ENCODE measurements at places on chromosomes 5 and 9. TPM values are rescaled to one million over a fixed set of nuclear protein-coding genes. Genes with fewer than 3 reads are reported as not detected.

The IL4 gene
- not detected for total RNA-seq

The ENTREP1 gene
- 16.3 TPM for total RNA-seq

The OR1B1 gene
- total RNA-seq = not detected

The FBN2 gene
- 215 TPM for total RNA-seq

DNA sequence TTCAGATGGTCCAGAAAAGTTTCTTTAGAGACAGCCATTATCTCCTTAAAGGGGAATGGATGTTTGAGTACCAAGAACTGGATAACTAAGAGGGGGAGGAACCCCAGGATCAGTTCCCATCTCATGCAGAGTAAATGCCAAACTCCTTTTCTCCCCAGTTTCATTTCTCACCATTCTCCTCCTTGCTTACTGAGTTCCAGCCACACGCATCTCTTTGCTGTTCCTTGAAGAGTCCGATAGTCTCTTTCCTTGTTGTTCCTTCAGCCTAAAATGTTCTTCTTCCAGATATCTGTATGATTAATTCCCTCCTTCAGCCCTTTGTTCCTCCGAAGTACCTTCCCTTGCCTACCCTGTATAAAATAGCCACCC lies 30.0 kb downstream of the KDM4C start:
- no peak for DNase-seq

DNA sequence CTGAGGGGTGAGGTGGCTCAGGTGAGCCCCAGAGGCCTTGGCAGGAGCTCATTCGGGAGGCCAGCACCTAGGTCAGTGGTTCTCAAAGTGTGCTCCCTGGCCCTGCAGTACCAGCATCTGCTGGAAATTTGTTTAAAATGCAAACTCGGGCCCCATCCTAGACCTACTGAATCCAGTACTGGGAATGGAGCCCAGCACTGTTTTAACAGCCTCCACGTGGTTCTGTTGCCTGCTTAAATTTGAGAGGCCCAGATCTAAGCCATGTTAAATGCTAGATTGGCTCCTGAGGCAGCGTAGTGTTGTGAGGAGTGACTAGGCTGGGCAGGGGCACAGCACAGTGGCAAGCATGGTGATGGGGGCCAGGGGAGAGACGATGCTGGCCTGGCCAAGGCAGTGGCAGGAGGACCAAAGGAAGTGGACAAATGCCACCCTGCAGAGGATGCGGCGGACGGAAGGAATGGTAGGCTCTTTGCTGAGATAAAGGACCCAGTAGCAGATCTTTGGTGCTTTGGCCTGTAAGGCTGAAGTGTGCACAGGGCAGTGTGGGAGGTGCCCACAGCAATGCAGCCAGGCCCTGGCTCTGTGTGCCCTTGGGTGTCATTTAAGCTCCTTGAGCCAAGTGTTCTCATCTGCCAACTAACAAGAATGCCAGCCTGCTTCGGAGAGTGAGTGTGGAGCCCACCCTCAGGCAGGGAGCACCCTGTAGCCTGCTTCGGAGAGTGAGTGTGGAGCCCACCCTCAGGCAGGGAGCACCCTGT lies 4.2 kb downstream of the PRR7 start:
- DNase-seq = no peak

GRCh38 chr5:170223906-170224305 lies 8.9 kb upstream of the C5orf58 start:
- no peak for DNase-seq
